ENCODE measurements at places on chromosomes 5 and 9.

GRCh38 chr5:138611678-138612218 lies 36.5 kb upstream of the HSPA9 start:
- DNase-seq = no peak

DNA sequence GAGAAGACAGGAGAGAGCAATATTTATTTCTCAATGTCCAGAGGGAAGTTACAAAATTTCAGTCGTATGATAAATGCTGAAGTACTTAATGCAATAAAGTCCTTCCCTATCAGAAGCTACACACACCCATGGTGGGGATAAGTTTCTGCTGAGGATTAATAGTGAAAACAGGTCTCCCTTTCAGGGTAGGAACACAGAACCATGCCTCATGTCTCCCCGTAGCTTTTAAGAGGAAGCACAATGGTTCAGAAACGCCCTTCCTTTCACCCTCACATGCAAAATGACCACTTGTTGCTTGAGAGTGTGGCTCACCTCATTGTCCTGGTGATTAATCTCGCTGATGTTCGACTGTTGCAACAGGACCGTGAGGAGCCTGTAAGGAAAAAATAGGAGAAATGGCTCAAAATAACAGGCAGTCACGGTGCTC lies 73.6 kb downstream of the ANKRD55 start:
- DNase-seq = no peak

GRCh38 chr5:5951953-5952352 lies 426.4 kb downstream of the MED10 start:
- no peak for DNase-seq

DNA sequence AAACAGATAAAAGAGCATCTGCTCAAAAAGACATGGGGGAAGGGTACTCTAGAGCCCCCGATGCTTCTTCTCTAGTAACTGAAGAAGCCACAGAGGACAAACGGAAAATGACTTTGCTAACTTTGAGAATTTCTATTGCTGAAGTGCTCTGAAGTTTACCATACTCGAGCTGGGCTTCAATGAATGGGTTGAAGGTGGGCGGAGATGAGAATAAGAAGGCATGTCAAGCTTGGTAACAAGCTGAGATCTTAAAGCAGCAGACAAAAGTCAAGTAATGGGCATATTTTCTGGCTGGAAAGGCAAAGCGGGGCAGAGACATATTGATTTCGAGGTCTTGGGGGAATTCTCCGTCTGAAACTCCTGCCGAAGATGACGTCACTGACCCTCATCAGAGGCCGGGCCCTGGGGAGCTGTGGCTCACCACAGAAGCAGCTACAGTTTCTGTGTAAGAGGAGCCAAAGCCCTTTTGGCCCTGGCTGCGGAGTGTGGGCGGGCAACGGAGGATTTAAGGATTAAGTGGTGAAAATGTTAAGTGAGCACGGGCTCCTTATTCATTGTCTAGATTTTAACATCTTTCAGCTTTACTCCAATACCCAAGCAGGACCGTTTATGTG lies 115.8 kb upstream of the SLIT3 start:
- no peak for DNase-seq

DNA sequence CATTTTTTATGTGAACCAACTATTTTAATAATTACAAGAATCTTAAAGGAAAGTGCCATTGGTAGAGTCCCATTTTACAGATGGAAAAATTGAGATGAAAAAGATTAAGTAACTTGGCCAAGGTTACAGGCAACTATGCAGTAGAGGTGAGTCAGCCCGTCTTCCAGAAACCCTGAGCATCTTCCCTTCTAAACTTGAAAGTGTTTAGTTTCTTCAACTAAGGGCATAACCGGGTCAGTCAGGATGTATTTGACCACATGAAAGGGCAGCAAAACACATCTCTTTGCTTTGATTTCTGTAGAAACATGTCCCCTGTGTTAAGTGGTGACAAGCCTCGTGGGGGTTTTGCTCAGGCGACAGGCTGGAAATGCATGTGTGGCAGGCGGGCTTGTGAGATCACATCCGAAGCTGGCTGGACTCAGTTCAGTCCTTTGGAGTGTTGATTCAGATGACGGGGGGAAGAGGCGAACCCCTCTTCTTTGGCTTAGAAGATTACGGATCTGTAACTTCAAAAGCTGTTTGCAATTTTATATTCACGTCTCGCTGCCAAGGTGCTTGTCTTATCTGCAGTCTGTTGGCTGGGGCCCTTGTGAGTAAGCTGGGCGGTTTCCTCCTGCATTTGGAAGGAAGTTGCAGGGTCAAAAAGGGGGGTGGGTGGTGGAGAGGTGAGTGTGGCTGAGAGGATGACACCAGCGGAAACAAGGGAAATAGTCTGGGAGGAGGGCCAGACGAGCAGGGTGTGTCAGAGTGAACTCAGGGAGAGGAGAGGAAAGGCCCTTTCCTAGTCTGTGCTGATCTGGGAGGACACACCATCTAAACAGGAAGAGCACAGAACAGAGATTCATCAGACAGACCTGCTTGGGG lies 78.9 kb upstream of the RPS23 start:
- DNase-seq = peak; percentile 83

DNA sequence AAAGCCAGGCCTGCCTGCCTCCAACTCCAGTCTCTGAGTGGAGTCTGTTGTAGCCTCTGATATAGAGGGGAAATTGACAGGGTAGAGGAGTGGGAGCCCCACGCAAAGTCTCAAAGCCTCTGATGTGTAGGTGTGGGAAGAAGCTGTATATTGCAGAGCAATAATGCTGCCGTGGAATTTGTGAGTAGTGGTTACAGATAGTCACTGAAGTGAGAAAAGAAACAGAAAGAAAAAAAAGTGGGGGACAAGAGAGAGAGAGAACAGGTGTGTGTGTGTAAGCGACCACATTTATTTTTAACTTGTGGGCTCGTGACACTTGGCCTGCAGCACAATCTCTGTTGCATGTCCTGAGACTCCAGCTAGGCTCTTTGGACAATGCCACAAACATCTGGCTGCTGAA lies 227.8 kb downstream of the NSG2 start:
- no peak for DNase-seq

- DNase-seq = no peak
Observed at GRCh38 chr5:31786090-31786631, 147.2 kb downstream of the PDZD2 start.

GRCh38 chr9:97491216-97491999 lies 10.1 kb upstream of the TMOD1 start:
- no peak for DNase-seq

GRCh38 chr5:181260720-181261319 lies at the start of gene TRIM52:
Gene TRIM52 (minus strand): TSS chr5:181261143. CDS start chr5:181260813, 330 bp downstream.
- DNase-seq = peak; percentile 93

GRCh38 chr9:97363661-97364299 lies 48.1 kb upstream of the TDRD7 start:
- DNase-seq = no peak

GRCh38 chr9:124805186-124805585 lies 28.3 kb downstream of the OLFML2A start:
- no peak for DNase-seq

GRCh38 chr9:14978022-14979000 lies 68.1 kb upstream of the FREM1 start:
- no peak for DNase-seq

GRCh38 chr9:109256336-109256735 lies 64.5 kb downstream of the EPB41L4B start:
- no peak for DNase-seq

DNA sequence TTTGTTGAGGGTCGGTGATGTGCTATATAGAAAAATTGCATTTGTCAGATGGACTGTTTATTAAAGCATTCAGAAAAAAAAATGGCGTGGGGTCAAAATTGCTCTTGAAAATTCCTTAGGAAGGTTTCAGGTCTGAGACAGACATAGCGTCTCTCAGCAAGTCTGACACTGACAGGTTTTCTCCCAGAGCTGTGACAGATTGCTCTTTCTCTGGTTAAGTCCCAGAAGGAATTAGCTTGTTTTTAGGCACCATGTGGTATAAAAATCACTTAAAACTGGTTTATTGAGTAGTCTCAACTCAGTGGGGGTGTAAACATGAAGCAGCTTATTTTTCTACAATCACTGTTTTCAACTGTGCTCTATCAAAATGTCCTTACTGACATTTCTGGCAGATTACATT lies 1379.8 kb downstream of the MAT2B start:
- no peak for DNase-seq
